Stimulated activated CD4-positive, alpha-beta T cell treated with anti-CD3 and anti-CD28 coated beads, Interleukin-1b, Interleukin-23, amount 100 ng/mL, for 1 hour (primary cell): ENCODE measurements at places on chromosomes 12 and 14.

DNA sequence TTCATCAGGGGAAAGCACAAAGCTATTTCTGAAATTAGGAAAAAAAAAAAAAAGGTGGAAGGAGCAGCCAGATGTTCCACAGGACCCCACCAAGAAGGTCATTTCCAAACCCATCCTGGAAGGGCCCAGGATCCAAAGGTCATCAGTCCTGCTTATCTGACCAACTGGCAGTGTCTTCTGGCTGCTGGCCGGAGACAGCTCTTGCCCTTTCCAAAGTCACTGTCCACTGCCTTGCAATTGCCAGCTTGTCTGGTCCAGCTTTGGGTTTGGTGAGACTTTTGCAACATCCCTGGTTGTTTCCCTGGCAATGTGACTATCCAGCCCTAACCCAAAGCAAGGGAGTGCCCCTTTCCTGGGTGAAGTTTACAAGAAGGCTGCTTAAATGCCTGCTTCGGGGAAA is 18.9 kb upstream of the HSPB8 start:
- no peak for DNase-seq

GRCh38 chr14:50060871-50061663 is 55.3 kb downstream of the VCPKMT start:
- DNase-seq, result no peak

DNA sequence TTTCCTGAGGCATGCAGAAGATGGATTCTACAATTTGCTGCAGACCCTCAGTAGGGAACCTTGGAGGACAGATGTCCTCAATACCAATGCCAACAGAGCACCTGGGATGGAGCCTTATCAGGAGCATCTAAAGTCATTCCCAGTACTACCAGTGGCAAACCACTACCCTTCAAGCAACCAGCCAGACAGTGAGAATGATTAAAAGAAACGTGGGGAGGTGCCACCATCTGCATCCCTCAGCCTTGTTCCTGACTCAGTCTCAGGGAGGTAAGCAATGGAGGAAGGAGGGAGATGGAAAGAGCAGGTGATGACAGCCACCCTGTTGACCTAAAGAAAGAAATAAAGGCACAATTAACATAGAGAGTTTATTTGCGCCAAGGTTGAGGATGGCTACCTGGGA is 175.2 kb upstream of the GRIN2B start:
- no peak for DNase-seq

- DNase-seq, result no peak
Observed at GRCh38 chr12:25497021-25497420, 56.1 kb downstream of the LMNTD1 start.

- no peak for DNase-seq
Observed at GRCh38 chr12:10715491-10715890, 7.6 kb downstream of the YBX3 start.

GRCh38 chr14:21999402-21999801 is 325.8 kb upstream of the OR4E1 start:
- no peak for DNase-seq

- no peak for DNase-seq
Observed at GRCh38 chr12:94813314-94813713, 163.0 kb upstream of the TMCC3 start.

GRCh38 chr12:112833267-112833666 is 41.7 kb downstream of the RPH3A start:
- no peak for DNase-seq
